ENCODE measurements at places on chromosomes 2 and 18.

GRCh38 chr2:135530313-135531230 lies at the start of gene ZRANB3:
ZRANB3 (minus strand) TSS chr2:135531218.
- DNase-seq: peak; percentile 86

GRCh38 chr2:88808652-88809051 lies 117.2 kb downstream of the RPIA start:
- DNase-seq: no peak

GRCh38 chr2:49271060-49271606 lies 116.8 kb upstream of the FSHR start:
- no peak for DNase-seq

GRCh38 chr2:21371499-21372003 lies 247.8 kb downstream of the TDRD15 start:
- no peak for DNase-seq

DNA sequence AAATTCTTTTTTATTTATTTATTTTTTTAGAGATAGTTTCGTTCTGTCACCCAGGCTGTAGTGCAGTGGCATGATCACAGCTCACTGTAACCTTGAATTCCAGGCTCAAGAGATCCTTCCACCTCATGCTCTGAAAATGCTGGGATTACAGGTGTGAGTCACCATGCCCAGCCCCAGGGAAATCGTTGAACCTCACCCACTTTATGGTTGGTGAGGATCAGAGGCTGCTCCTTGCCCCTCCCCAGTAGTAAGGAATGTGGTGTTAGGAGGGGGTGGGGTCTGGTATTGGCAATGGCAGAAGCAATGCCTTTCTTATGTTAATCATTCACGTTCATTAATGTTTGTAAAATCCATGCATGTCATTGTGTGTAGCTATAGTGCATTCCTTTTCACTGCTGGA lies 161.9 kb downstream of the SUCLG1 start:
- DNase-seq: no peak

- no peak for DNase-seq
Measured at GRCh38 chr2:216103213-216103612, 5.9 kb upstream of the XRCC5 start.
